ENCODE measurements at places on chromosomes 5 and 9.

DNA sequence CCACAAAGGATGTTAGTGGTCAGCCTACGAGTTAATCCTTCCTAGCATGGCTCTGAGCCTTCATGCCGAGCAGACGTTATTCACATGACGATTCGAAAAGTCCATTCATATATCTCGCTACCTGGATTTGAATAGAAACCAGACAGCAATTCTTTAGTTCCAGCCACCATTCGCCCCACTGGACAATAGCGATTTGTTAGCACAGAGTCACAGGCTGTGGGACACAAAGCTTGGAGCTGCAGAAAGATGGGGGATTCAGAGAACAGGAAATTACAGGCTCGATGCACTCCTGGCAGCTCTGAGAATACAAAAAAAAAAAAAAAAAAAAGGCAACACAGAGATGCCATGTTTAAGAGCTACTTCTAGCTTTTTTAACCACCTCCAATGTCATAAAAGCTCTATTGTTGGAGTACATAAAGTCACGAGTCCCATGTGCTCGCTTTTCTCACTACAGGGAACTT lies 110.7 kb downstream of the NR6A1 start:
- DNase-seq, result peak; percentile 77

DNA sequence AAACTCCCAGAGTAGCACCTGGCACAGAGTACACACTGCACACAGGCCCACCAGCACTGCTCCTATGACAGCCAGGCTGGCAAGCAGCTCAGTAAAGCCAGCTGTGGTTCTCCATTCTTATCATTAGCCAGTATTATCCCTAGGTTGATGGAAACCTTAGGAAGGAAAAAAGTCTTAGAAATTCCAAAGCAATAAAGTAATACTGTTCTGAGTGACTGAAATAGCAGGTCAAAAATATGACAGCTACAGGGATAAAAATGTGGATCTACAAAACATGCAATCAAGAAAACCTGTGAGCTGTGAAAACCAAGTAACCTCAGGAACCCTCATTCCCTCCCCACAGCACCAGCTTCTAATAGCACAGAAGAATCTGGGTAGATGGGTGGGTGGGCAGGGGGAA lies 403.5 kb downstream of the SPOCK1 start:
- no peak for DNase-seq

DNA sequence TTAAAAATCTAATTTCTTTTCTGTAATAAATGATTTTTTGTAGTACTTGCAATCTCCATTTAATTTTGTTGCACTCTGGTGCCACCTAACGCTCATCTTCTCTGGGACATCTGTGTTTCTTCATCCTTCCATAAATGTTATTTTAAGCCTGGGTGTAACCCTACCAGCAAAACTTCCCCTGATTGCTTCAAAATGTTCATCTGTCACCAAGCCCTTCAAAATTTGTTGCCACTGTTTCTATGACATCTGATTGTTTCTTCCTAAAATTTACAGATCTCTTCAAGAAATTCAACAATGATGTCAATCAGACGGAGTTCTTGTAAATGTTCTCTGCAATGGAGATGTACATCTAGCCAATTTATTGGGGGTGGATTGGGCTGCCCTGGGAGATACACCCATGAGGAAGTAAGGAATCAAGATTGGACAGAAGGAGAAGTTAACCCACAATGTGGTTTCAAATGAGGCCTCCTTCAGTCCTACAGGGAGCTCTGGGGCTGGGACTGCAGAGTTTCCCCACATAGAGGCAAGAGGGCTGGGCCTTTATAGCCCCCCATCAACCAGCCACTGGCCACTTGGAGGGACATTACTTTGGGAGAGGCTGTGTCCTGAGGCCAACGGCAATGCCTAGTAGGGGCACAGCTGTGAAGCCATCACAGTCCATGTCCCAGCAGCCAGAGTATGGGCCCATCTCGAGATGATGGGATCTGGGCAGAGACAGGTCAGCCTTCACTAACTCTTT lies 23.3 kb downstream of the MCTP1 start:
- DNase-seq, result no peak

DNA sequence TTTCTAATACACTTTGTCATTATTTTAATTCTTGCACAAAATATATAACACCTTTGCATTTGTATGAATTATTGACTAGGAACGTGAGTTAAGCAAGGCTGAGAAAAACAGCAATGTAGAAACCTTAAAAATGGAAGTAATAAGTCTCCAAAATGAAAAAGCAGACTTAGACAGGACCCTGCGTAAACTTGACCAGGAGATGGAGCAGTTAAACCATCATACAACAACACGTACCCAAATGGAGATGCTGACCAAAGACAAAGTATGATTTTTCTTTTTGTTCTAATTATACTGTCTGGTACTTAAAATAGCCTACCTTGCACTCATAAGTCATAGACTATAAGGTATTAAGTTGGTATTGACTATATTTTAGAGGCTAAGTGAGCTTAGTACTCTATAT lies 34.4 kb downstream of the RAD50 start:
- DNase-seq, result no peak

DNA sequence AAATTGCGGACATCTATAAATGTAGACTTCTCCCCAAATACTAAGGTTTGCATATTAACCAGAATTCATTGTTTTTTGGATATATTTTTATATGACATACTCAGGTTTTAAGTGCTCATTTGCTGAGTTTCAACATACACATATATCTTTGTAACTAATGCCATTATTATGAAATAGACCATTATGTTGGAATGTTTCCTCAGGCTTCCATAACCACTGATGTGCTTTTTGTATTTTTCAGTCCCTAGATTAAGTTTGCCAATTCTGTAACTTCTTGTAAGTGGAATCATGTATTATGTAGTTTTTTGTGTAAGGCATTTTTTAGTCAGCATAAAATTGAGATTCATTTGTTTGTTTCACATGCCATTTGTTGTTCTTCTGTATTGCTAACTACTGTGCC lies 32.1 kb downstream of the HSPA4 start:
- no peak for DNase-seq

DNA sequence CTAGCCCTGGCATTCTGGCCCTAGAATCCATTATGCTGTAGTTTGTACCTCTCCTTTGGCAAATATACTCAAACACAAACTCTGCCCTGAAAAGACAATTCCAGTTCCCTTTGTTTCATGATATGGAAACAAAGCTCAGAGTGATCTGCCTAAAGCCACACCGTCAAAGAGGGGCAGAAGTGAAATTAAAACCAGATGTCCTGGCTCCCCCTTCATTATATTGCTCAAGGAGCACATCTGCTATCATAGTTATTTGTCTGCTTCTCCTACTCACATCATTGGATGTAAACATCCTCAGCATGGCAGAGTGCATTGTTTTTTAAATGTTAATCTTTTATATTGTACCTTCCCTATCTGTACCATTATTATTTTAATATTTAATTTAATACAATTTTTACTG lies 266.7 kb upstream of the SMARCA2 start:
- no peak for DNase-seq

DNA sequence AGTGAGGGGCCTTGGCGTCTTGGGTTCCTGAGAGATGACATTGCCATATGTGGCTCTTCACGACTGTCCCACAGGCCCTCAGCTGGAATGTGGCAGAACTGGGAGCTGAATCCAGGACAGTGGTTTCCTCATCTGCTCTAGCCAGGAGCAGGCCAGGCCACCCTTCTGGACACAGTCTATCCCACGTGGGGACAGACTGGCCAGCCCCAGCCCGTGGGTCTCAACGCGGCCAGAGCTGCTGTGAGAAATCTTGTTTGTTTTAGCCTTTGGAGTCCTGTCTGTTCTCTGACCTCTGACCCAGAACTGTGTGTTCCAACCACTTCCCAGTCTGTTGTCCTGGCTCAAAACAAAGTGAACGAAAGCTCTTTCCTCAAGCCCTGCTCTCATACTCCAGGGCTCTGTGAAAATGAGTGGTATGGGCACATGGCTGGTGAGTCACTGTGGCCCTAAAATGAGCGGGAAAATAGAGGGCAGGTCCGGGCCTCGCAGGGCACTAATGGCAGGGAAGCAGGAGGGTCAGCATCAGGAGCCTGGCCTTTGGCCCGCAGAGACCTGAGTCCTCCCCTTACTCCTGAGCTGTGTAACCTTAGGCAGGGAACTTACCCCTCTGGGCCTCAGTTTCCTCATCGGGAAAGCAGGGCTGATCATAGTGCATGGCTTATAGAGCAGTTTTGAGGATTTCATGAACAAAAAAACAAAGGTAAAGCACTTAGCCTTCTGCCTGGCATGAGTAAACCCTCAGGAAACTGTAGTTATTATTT lies 34.8 kb upstream of the GLRX start:
- DNase-seq, result no peak

DNA sequence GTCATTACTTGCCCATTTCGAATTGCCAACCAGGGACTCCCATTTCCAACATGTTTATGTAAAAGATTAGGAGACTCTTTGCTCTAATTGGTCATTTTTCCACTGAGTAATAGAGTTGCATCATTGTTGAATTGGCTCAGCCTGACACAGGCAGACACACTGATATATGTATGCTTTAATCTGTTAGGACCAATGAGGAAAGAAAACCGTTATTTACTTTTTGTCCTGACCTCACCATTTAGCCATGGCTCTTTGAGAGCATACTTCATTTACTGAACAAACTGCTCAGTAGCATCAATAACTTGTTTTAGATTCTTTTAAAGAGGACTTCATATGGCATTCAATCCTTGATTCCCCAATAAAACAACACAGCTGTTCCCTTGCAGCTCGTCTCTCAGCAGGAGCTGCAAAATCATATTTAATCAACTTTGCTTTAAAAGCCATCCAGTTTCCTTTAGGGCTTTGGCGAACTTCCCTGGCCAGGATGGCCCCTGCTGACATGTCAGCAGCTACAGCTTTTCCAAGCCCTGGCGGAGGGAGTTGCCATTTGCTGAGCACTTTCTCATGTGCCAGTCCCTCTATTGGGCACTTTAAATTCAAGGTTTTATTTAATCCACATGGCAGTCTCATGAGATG lies 251.5 kb upstream of the TNC start:
- no peak for DNase-seq

GRCh38 chr5:17127743-17128231 lies 89.6 kb upstream of the BASP1 start:
- no peak for DNase-seq

GRCh38 chr9:130912932-130913598 lies 16.5 kb upstream of the QRFP start:
- no peak for DNase-seq

DNA sequence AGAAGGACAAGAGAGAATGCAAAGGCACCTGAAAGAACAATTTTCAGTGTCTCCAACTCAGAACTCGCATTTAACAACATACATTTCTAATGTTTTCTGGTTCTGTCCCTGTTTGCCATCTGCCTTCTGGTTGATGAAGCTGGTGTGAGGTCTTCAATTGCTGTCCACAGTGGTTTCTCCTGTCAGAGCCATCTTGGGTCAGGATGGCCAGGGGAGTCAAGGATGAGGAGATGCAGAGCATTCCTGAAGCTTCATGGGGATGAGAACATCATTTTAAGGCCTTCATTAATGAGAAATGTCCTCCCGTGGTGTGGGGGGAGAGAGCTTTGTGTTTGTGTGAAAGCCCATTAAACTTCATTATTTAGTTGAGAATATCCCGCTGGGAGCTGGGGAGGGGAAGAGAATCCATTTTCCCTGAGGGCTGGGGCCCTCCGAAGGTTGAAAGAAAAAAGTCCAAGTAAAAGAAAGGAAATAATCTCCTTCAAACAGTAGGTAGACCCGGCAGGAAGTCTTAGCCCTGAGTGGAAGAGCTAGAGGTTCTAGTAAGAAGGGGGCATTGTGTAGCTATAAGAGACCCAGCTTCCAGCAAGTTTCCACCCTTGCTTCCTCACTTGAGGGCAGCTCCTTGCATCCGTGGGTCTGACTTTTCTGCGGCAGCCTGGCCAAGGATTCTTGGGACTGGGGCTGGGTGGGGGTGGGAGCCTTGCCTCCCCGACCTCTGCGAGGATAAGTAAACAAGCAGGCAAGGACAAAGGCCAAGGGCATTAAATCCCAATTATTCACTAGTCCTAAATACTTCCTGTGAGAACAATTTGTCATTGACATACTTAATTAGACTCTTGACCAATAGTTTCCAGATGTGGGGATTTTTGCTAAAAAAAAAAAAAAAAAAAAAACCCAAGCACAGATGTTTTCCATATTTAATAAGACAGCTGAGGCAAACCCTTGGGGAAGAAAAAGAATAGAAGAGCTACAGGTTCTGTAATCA lies 119.2 kb downstream of the MSX2 start:
- no peak for DNase-seq

DNA sequence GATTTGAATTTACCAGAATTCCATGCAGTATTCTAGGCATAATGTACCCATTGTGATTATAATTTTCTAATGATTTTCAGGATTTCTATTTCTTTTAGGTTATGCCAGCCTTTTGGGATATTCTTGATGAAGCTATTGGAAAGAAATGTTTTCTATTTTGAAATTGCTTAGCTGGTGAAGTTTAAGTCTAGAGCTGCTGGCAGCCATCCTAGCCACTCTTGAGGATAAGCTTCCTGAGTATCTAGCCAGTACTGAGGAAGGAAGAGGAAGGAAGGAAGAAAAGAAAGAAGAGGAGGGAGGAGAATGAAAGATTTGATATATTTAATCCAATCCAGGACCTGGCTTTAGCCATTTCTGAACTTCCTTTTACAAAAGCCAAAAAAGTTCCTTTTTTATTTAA lies 142.1 kb upstream of the DAB2 start:
- no peak for DNase-seq

- DNase-seq, result no peak
Measured at GRCh38 chr5:110753600-110753999, 14.8 kb downstream of the SLC25A46 start.

GRCh38 chr5:75558981-75559632 lies 47.4 kb downstream of the POLK start:
- DNase-seq, result no peak

DNA sequence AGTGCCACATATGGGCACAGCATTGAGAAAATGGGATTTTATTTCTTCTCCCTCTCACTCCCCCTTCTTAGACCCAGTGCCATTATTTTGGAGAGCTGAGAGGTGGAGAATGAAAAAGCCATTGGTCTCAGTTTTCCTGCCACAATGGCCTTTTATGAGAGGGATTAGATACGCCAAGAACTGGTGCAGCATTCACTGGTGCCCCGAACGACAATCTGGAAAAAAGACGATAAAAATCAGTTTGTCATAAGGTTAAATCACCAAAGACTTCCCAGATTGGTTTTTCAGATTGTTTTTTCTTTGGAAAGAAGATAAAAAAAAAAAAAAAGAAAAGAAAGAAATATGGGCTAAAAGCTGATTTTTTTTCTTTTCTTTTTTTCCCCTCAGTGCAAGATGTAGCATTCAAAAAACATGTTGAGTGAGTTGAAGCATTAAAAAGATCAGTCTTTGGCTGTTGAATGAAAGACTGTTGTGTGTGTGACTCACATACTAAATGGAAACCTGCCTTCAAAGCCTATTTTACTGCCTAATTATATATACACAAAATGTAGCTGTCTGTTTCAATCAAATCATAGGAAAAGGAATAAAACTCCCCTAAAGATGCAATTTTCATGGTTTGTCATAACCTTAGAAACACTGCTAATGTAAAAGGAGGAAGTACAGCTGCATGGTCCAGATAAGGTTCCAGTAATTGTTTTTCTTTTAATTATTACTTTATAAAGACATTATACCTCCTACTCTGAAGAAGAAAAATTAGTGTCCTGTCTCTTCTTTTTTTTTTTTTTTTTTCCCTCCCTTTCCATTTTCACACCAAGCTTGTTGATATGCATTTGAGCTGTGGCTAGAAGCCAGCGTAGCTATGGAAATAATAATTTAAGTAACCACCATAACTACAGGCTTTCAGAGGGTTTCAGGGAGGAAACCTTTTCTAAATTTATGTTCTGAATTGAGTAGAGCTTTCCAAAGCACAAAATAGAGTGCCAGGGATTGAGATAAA lies 27.2 kb upstream of the ZNF608 start:
- no peak for DNase-seq

All from left forelimb (tissue), 1 donor.